SK-N-SH (cell line): ENCODE measurements at places on chromosomes 2 and 18. TPM values are rescaled to one million over a fixed set of nuclear protein-coding genes. Genes with fewer than 3 reads are reported as not detected.

The PREPL gene
- 22.6 and 32.8 TPM in 2 replicates for polyA plus RNA-seq

- no peak for DNase-seq
Measured at GRCh38 chr2:104432991-104433390, 420.9 kb upstream of the POU3F3 start.

DNA sequence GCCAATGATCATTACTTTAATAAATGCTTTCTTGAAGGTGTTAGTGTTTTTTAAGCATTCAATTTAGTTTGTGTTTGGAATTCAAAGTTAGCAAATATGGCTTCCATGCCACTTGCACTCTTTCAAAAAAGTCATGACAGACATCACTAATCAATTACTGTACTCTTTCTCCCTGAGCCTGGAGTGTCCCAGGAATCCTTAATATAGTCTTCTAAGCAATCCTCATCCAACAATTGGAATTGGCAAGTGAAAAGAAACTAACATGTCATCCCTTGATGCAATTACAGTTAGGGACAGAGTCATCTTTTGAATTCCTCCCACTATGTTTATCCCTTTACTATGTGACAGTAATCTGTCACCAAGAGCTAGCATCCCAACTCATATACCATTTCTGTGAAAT, 29.7 kb upstream of the GPR55 start:
- no peak for DNase-seq

The PDE1A gene
- 0.08 and 0.10 TPM in 2 replicates for polyA plus RNA-seq

DNA sequence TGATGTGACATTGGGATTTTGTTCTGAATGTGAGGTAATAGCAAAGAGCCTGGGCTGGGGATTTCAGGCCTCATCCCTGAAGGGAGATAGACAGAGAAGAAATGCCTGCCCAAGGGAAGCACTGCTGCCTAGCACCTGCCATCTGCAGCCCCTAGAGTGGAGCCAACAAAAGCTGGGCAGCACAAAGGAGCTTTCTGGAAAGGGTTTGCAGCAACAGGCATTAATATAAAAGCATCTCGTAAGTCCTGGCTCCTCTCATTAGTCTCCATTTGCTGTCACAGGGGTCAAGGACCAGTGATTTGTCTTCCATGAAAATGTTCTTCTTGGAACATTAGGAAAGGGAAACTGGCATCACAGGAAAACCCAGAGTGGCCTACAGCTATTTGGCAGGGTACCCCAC, 157.2 kb upstream of the SLC14A2 start:
- no peak for DNase-seq

The UCN gene
- 2.8 and 2.9 TPM in 2 replicates for polyA plus RNA-seq

The RAX gene
- polyA plus RNA-seq: not detected in 2 replicates
